Omental fat pad (tissue), 4 donors: ENCODE measurements at places on chromosomes 16 and 17. TPM values are rescaled to one million over a fixed set of nuclear protein-coding genes. Genes with fewer than 3 reads are reported as not detected.
A peak's percentile ranks its signal among the peaks of the same experiment; 100 is the strongest.

GRCh38 chr16:85709766-85710585 is 21.2 kb upstream of the GINS2 start:
- DNase-seq, result no peak

CES1 gene
- 166 TPM for total RNA-seq

CCR7 gene
- not detected for total RNA-seq

CRYBA1 gene
- total RNA-seq, result not detected

DNA sequence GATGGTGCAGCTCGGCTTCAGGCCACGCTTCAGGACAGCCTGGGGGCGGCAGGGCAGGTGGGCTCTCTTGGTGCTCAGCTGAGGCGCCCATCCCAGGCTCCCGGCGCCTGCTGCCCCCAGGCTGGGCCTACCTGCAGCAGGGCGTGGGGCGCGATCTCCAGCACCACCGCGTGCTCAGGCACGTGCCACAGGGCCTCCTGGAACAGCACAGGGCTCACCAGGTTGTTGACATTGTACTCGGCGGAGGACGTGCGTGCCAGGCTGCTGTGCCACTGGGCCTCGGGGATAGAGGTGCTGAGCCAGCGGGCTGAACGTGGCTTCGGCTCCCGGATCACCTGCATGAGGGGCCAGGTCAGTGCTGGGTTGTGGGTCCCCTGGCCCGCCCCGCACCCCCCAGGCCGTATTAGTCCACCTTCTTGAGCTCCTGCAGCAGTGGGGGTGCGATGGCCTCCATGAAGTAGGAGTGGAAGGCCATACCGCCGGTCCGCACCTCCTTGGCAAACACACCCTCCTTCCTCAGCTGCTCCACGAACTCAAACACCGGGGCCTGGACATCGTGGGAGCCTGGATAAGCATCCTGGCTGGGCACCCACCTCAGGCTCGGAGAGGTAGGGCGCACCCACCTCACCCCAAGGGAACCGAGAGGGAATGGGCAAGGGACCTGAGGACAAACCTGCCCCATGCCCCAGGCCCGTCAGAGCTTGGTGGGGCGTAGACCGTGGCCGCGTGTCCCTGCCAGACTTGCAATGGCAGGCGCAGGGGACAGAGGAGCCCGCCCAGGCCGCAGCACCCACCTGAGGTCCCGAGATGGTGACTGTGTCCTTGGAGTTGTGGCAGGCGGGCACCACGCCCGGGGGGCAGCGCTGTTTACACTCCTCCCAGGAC is 9.0 kb downstream of the FASN start:
- no peak for DNase-seq

GRCh38 chr16:19168371-19169081 is 486 bp downstream of the SYT17 start:
- DNase-seq, result no peak

DNA sequence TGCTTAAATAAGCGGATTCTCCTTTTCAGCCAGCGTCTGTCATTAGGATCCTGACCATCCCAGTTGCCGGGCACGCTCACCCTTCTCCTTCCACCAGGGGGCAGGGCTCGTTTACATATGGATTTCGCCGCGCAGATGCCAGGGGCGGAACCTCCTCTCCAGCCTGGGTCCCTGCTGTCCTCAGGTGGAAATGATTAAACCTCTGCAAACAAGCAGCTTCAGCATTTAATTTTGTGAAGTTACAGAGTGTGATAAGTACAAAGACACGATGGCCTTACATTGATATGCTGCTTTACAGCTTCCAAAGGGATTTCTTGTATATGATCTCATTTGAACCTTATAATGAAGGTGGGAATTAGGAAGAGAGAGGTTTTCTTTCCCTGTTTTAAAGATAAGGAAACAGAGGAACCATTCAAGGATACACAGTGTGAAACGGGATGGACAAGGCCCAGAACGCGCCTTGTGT is 3.9 kb upstream of the KRT28 start:
- peak; percentile 74 for DNase-seq

SP6 gene
- 1.1 TPM for total RNA-seq

MT2A gene
- total RNA-seq, result 301 TPM

DNA sequence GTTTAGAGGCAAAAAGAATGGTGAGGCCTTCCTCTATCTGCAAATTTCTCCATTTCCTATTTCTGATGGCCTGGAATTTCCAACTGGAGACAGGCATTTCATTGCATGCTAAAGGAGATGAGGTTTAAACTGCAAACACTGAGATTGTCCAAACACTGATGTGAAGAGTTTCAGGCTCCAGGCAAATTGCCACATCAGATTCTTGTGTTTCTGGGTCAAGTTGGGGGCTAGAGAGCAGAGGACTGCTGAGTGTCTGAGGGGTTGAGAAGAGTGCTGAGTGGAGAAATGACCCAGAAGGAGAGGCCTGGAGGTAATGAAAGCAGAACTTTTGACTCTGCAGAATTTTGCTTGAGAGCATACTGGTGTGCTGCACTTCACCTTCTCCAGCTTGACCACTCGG is 216.7 kb upstream of the MPHOSPH6 start:
- no peak for DNase-seq

DNA sequence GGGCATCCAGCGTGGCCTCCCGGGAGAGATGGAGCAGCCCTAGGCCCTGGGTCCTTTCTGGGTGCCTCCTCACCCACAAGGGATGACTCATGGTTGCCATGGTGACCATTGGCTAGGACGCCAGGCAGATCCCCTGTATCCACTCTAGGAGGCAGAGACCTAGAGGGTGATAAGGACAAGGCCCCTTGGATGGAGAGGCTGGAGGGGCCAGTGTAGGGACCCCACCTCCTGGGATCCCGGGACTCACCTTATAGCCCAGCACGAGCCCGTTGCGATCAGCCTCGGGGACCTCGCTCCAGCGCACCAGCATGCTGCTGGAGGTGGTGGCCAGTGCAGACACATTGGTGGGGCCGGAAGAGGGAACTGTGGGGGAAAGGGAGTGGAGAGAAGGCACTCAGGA is 82.2 kb upstream of the CDC42EP4 start:
- no peak for DNase-seq

- DNase-seq, result no peak
Measured at GRCh38 chr17:32497431-32498205, 10.8 kb downstream of the CDK5R1 start.

TBC1D16 gene
- 46.1 TPM for total RNA-seq

MSLN gene
- total RNA-seq, result 85.9 TPM

DNA sequence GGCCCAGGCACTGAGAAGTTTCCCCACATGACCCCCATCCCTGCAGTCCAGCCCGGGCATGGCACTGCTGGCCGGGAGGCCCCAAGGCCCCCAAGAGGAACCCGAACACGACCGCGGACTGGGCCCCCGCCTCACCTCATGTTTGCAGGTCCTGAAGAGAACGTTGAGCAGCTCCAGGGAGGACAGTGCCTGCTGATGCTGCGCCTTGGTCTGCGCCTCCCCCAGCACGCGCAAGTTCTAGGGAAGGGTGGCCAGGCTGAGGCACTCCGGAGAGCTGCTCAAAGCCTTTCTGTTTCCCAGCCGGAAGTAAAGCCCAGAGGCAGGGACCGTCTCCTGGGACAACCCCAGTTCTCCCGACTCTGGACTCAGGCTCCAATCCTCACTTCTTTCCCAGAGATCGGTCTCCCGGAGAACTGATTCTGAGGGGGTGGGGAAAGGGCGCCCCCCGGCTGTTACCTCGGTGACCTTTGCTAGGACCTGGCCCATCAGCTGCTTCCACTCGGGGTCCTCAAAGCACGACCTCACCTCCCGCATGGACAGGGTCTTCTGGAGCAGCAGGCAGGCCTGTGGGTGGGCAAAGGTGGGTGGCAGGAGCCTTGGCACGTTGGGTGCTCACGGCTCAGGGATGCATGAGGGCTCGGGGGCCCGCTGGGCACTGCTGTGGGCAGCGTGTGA is 13.7 kb downstream of the MYBBP1A start:
- no peak for DNase-seq

DNA sequence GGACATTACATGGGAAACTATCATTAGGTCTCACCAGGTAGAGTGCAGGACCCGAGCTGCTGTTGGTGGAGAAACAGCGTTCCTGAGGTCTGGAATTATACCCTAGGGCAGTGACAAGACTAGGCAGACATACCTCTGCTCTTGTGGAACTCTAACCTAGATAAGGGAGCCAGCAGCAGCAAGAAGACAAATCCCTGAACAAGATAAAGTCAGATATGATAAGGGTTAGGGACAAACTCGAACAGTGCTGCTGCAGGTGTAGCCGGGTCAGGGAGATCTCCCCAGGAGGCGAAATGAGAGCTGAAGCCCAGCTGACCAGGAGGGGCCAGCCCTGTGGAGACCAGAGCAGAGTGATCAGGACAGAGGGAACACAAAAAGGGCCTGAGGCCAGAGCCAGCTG is 34.7 kb downstream of the ARSG start:
- no peak for DNase-seq

GRCh38 chr16:31344712-31345111 is 10.3 kb upstream of the ITGAX start:
- no peak for DNase-seq

DNA sequence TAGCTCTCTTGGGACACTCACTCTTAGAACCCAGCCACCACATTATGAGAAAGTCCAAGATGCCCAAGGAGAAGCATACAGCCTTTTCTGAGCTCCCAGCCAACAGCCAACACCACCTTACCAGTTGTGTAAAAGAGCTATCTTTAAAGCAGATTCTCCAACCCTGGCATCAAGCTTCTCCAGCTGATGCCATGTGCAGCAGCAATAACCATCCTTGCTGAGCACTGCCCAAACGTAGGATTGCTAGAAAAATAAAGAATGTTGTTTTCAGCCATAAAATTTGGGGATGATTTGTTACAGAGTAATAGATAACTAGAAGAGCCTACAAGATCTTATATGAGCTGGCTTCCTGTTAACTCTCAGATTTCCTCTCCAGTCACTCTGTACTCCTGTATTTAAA is 443.7 kb upstream of the DYNLRB2 start:
- no peak for DNase-seq

- no peak for DNase-seq
Measured at GRCh38 chr16:28865001-28865688, 1.5 kb downstream of the SH2B1 start.

OTOP3 gene
- not detected for total RNA-seq

GRCh38 chr16:48165961-48166578 is 10.3 kb upstream of the ABCC12 start:
- no peak for DNase-seq

B3GNT9 gene
- 16.2 TPM for total RNA-seq

GRCh38 chr16:87534030-87534653 is 41.3 kb upstream of the ZCCHC14 start:
- DNase-seq, result no peak

DNA sequence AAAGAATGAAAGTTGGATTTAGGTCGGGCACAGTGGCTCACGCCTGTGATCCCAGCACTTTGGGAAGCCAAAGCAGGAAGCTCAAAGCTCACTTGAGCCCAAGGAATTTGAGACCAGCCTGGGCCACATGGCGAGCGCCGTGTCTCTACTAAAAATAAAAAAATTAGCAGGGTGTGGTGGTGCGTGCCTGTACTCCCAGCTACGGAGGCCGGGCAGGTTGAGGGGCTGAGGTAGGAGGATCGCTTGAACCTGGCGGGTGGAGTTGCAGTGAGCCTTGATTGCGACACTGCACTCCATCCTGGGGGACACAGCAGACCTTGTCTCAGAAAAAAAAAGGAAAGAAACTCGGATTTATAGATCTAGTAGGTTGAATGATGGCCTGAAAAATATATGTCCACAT is 37.4 kb upstream of the RPH3AL start:
- no peak for DNase-seq

ATP2A1 gene
- 0.36 TPM for total RNA-seq
